HFF-Myc (cell line): ENCODE measurements at places on chromosomes 5 and 9.

- DNase-seq = no peak
Observed at GRCh38 chr5:129960831-129961230, 56.6 kb downstream of the CHSY3 start.

- DNase-seq = no peak
Observed at GRCh38 chr5:83715236-83716065, 5.2 kb downstream of the HAPLN1 start.

- no peak for DNase-seq
Observed at GRCh38 chr5:112310746-112311145, 108.3 kb downstream of the EPB41L4A start.

- no peak for DNase-seq
Observed at GRCh38 chr9:76592974-76593347, 134.0 kb downstream of the GCNT1 start.

- no peak for DNase-seq
Observed at GRCh38 chr9:73153793-73154227, 2.1 kb downstream of the ANXA1 start.

GRCh38 chr9:114497727-114498382 is 7.4 kb downstream of the WHRN start:
- no peak for DNase-seq

GRCh38 chr5:31355337-31355736 is 161.9 kb downstream of the CDH6 start:
- DNase-seq = no peak

- no peak for DNase-seq
Observed at GRCh38 chr9:93830012-93830596, 125.1 kb downstream of the BARX1 start.

GRCh38 chr5:16744164-16744880 is 127.5 kb upstream of the RETREG1 start:
- no peak for DNase-seq

DNA sequence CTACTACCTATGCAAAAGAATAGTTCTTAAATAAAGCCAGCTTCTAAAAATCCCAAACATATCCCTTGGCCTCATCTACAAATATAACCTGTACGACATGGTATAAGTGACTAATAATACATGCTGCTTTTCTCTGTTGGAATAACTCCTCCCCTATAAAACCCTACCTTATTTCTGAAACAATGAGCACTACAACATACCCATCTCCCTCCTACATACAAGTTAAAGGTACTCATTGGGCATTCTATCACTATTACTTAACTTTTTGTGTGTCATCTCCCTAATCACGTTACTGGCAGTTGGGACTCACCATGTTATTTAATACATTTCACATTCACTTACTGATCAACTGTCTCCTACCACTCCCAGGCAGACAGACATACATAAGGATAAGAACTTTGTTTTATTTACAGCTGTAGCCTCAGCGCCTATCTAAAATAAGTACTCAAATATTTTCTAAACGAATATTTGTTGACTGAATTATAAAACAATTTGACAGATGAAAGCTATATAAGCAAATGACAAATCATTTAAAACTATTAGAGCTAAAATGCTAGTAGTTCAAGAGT is 4.1 kb downstream of the CLK4 start:
- no peak for DNase-seq

GRCh38 chr5:108930107-108930506 is 182.4 kb downstream of the FER start:
- no peak for DNase-seq

DNA sequence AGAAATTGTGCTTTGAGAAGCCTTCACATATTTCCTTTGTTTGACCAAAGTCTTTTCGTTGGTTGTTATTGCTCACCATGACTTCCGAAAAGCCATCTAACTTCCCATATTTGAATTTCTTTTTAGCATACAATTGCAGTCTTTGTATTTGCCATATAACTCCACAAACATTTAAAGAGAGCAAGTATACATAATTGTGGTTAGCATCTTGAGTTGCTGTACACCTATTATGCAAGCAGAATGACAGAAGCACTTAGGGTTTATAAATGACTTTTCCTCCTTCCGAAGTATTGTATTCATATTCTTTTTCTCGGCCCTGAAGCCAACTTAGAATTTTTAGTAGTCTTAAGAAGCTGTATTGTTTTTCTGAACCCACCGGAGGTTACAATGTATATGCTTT is 250.4 kb downstream of the RFK start:
- no peak for DNase-seq

- no peak for DNase-seq
Observed at GRCh38 chr9:108783326-108783725, 72.5 kb downstream of the ACTL7B start.
